ENCODE measurements at places on chromosomes 12 and 14.

DNA sequence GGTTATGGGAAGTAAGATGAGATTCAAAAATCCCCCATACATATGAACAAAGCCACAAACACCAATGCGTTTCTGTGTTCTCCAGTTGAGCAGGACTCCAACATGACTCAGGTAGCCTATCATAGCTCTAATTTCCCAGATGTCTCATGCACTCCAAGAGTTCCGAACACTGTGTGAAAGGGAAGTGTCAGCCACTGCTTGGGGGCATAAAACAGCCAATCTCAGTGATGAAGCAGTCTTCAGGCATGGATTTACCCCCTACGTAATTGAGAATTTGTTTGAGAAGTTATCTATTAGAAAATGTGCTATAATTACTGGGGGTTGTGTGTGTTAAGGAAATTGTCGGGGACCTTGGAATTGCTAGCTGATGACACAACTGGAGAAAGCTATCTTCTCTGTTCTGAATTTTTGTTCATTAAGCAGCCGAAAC, 153.9 kb upstream of the AVPR1A start:
- no peak for DNase-seq

- DNase-seq, result no peak
Measured at GRCh38 chr12:34379142-34379541, 356.8 kb downstream of the ALG10 start.

- DNase-seq, result no peak
Measured at GRCh38 chr14:51304941-51305340, 64.9 kb downstream of the TMX1 start.

- no peak for DNase-seq
Measured at GRCh38 chr14:55780156-55780946, 200.3 kb downstream of the KTN1 start.

GRCh38 chr14:104212206-104213095, 74.1 kb downstream of the KIF26A start:
- DNase-seq, result no peak

- peak; percentile 39 for DNase-seq
Measured at GRCh38 chr12:76685246-76685678, 78.7 kb upstream of the ZDHHC17 start.

GRCh38 chr12:119715268-119715620, 47.3 kb downstream of the PRKAB1 start:
- DNase-seq, result no peak

DNA sequence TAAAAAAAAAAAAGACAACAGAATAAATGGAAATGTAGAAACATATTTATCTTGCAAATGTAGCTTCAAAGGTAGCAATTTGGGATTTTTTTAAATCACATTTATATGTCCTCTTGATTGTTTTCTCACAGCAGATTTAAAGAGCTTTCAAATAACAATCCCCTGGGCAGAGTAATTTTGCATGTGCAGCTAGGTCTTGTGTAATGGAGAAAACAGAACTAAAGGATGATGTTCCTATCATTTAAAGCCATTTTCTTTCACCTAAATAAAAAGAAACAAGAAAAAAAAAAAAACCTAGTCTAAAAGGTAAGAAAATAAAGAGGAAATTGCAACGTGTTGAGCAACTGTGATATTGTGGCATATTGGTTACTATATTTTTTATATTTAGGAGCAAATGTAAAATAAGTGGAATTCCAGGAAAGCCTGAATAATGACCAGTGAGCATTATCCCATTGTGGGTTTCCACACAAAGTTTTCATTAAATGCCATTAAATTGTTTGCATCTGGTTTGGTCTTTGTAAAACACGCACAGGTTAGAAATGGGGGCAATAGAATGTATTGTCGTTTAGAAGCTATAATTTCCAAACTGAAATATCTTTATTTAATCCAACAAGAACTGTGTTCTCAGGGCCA, 215.6 kb downstream of the SLC6A15 start:
- DNase-seq, result no peak

- no peak for DNase-seq
Measured at GRCh38 chr14:64910847-64911495, 3.3 kb upstream of the CHURC1 start.

DNA sequence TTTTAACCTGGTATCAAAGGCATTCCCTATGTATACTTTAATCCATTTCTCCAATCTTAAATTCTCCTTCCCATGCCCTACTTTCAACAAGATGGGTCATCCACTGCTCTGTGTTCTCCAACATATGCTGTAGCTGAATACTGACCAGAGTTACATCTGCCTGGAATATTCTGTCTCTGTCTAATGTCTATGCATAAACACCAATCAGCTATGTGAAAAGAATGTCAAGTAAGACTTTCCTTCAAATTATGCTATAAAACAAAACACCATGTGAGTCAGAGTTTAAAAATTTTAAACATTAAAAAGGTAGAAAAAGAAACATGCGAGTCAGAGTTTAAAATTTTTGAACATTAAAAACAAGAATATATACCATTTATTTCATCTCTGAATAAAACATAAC, 19.3 kb downstream of the NT5DC3 start:
- DNase-seq, result no peak

GRCh38 chr14:33762161-33762851, 188.6 kb downstream of the EGLN3 start:
- no peak for DNase-seq

GRCh38 chr12:121996945-121997612, 24.6 kb upstream of the BCL7A start:
- no peak for DNase-seq

- DNase-seq, result peak; percentile 50
Measured at GRCh38 chr12:32365473-32366064, 33.8 kb upstream of the FGD4 start.

DNA sequence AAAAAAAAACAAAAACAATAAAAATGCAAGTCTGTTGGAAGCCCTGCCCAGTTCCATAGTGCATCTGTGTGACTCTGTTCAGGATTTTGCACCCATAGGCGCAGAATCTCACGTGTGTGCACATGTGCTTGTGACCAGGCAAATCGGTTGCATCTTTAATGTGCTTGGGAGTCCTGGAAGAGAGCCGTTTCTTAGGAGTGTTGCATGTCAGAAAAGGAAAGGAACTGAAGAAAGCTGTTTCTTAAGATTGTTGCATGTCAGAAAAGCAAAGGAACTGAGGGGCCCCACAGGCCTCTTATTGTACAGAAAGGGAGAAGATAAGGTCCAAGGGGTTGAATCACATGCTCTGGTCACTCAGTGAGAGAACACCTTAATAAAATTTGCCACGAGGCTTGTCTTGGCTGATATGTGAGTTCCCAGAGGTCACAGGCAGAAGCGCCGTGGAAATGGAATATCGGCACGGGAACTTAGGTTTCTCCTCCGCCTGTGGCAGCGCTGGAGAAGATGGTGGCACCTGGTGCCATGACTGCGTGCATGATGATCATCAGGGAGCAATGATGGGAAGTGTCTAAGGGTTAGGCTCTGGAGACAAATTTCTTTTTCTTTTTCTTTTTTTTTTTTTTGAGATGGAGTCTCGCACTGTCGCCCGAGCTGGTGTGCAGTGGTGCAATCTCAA, 90.0 kb downstream of the LRRC74A start:
- DNase-seq, result no peak

GRCh38 chr12:124213666-124214347, 81.1 kb upstream of the RFLNA start:
- DNase-seq, result no peak

- no peak for DNase-seq
Measured at GRCh38 chr12:14393751-14394150, 28.3 kb downstream of the ATF7IP start.

- DNase-seq, result no peak
Measured at GRCh38 chr12:2877953-2878732, 1.1 kb downstream of the RHNO1 start.

GRCh38 chr12:14454098-14454907, 88.8 kb downstream of the ATF7IP start:
- peak; percentile 36 for DNase-seq

Data from LNCaP clone FGC (cell line).